Stimulated activated CD4-positive, alpha-beta T cell treated with anti-CD3 and anti-CD28 coated beads, Interleukin-12 subunit alpha, Interleukin-12 subunit beta, amount 100 ng/mL, for 48 hours (primary cell): ENCODE measurements at places on chromosomes 3 and 15.

GRCh38 chr3:193909387-193909786 lies 226.6 kb upstream of the HES1 start:
- DNase-seq: no peak

GRCh38 chr3:9408546-9408945 lies 11.1 kb downstream of the SETD5 start:
- no peak for DNase-seq

GRCh38 chr15:40562691-40563090 lies 2.2 kb downstream of the CCDC32 start:
- DNase-seq: no peak

DNA sequence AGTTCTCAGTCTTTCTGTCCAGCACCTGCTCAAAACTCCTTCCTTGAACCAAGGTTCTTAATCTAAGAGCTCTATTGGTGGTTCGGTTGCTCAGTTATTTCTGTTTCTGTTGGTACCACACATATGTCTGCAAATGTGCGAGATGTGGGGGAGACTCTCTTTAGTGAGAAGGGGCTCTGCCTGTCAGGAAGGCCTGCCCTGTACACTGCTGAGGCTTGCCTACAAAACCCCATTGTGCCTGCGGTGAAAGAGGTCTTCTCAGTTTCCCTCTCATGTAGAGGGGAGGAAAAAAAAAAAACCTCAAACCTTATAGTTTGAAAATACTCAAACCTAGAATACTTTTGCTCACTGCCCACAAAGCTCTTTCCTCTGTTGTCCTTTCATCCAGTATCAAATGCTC lies 142.4 kb downstream of the CLSTN2 start:
- no peak for DNase-seq

DNA sequence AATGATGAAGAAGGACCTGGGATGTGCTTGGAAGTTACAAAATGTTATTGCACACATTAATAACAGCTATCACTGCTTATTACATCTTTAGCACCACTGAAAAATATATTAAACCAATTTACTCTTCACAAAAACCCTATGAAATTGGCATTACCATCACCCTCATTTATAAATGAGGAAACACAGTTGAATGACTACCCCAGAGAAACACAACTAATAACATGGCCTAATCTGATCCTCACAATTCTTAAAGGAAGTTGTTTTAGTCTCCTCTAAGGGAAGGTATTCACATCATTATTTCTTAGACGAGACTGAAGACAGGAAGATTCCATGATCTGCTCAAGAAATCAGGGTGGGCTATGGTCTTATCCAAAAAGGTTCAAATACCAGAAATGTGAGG lies 35.9 kb downstream of the INO80 start:
- no peak for DNase-seq

GRCh38 chr3:15332405-15333098 lies at the start of gene SH3BP5:
TSS of gene SH3BP5 (minus strand) at chr3:15332586. CDS start at chr3:15332408, 178 bp downstream.
- DNase-seq: peak; percentile 62

DNA sequence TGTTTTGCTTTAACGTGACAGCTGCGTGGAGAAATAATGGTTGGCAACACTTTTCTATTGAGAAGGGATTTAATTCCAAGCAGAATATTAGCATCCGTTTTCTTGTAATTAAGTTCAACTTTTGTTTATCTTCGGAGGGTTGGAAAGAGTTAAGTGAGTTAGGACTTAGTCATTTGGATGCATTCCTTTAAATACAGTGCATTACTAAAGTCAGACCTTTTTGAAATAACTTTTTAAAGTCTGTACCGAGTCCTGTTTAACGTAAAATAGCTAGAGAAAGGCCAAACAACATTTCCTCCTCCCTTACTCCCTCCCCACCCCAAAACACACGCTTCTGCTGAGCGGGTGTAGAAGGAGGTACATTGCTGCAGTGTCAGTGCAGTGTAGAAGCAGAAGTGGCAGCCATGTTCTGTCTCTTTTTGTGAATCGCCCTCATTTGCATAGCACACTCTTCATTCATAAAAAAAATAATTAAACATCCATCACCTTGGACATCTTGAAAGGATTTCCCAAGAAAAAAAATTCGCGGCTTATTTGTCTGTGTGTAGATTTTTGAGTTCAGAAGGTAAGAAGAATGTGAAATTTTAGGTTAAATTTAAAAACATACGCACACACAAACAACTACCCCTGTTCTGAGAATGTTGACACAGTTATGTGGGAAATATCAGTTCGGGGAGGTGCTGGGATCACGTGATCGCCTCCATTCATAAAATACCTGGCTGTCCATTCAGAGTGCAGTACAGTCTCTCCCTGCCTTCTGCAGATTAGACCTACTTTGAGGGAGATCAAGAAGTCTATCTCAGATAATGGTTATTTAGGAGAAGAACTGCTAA lies 1.6 kb downstream of the SPRED1 start:
- no peak for DNase-seq

GRCh38 chr3:110813541-110813940 lies 258.1 kb upstream of the NECTIN3 start:
- DNase-seq: no peak

- DNase-seq: no peak
Observed at GRCh38 chr15:71691458-71692417, 118.6 kb upstream of the NR2E3 start.

DNA sequence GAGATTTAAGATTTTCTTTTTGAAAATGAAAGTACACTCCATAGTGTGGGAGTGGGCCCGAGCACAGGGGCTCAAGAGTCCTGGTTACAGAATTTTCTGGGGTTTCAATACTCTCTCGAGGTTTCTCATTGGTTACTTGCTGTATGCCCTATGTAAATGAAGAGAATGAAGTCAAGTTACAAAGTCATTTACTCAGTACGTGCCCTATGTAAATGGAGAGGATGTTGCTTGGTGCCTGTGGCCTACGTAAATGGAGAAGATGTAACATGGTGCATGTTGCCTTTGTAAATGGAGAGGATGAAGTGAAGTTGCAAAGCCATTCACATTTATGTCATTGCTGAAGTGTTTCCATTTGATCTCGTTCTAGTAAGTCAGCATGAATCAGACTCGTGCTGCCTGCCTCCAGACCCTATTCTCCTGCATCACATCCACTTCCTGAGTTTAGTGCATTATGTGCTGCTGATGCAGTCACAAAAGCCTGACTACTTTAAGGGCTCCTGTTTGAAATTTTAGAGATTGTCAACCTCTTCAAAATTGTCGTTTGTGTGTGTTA lies 302.0 kb downstream of the ZBBX start:
- no peak for DNase-seq

DNA sequence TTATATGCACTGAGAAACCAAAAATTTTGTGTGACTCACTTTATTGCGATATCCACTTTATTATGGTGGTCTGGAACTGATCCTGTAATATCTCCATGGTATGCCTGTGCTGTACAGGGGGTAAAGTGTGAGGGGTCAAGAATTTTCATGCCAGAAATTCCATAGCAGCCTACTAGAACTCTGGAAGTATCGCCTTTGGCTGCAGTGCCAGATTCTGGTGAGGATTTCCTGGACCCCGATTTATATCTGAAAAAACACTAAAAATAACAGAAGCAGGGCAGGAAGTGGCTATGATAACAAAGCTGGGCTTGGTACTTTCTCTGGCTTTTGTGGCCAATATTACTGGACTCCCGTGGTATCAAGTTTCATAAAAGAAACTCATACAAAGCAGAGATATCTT lies 36.4 kb downstream of the CCDC80 start:
- DNase-seq: no peak

DNA sequence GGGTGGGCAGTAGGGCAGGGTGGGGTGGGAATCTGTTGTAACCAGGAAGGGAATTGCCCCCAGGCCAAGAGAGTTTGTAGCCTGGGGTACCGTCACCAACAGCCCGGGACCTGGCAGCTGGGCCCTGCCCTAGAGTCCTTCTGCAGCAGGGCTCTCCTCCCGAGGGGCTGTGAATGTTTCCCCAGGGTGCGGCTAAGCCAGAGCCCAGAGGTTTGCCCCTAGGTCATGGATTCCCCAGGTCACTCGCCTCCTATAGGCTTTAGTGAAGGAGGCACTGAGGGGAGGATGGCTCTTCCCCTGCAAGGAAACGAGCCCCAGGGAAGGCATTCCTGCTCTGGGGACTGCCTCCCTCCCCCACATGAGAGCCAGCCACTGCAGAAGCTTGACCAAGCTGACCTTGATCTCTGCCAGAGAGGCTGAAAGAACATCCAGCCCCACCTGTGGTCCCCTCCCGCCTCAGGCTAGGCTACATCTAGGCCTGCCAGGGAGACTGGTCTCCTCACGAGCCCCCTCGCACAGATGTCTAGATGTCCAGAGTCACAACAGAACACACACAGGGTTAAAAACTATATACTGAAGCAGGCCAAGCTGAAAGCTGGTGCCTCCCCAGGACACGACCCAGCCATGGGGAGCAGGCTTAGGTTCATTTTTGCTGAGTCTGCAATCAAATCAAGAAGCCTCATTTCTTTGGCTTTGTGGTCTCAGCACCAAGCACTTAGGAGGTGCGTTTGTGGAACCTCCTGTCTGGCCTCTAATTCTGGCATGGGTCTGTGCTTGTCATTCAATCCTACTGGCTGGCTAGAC lies 69.1 kb upstream of the TAMM41 start:
- DNase-seq: no peak

GRCh38 chr3:58955308-58955707 lies 94.5 kb downstream of the CFAP20DC start:
- no peak for DNase-seq

- DNase-seq: no peak
Observed at GRCh38 chr3:189276444-189277219, 104.9 kb downstream of the TPRG1 start.

DNA sequence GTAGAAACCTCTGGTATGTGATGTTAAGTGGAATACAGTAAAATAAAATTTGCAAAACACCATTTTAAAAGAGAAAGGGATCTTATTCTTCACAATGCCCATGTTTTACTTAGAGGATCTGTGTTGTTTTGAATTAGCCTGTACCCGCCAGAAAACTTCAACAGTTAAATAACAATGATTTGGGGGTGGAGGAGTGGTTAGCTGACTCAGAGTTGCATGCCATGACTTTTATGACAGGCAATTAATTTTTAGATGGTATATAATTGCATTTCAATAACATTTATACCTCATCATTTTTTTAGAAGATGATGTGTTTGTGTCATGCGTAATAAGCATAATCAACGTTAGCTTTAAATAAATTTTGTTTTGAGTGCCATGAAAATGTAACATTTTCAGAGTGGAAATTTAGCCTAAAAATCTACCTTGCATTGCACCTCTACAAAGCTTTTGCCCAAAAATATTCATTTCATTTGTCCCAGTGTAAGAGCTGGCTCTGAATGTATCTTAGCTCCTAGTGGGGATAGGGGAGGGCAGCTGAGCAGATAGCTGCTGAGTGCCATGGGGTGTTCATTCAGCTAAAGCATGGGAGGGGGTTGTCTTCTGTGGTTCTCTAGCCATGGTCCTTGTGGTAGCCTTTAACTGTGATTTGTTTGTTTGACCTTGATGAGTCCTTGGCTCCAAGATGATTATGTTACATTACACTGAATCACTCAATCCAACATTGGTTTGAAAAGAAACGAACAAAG lies 379.8 kb downstream of the LPP start:
- DNase-seq: no peak

- no peak for DNase-seq
Observed at GRCh38 chr3:52704611-52705437, 767 bp downstream of the GLT8D1 start.

- no peak for DNase-seq
Observed at GRCh38 chr3:50117120-50117519, 28.4 kb downstream of the RBM5 start.

DNA sequence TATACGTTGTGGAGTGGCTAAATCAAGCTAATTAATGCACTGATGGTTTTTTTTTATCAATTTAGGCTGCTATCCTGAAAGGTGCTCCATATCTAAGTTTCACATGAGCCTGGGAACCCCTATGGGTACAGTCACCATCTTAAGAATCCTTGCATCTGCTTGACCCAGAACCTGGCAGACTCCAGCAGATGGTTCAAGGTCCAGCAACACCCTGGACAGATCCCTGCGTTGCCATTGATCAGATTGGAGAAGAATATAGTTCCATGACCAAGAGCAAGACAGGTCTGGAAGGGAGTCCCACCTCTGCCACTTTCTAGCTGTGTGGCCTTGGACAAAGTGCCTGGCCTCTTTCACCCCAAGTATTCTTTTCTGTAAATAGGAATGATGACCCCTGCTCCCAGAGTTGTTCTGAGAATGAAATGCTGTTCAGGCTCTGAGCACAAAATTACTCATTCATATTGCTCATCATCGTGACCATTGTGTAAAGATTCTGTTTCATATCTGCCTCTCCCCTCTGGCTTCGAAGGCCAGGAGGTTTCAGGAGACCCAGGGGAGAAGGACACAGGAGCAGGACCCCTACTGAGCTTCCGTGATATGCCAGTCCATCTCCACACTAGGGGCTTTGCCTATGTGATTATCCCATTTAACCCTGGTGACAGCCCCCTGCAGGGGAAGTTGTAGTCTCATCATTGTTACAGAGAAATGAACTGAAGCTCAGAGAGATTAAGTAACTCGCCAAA lies 30.0 kb upstream of the TSEN2 start:
- no peak for DNase-seq

DNA sequence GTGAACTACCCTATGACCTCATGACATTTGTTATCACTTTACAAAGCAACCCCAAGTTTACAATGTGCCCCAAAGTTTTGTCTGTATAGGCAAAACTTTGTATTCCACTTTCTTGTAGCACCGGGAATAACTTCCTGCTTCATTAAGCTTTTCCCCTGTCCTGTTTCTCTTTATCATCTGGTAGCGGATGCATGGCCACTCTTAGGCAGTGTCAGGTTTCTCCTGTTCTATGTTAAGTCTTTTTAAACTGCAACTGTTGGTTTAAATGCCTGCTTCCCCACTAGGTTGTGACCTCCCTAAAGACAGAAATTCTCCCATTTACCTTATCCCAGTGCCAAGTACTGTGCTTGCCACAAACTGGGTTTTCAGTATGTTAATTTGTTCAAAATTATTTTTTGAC lies 433.6 kb upstream of the DPH6 start:
- no peak for DNase-seq

DNA sequence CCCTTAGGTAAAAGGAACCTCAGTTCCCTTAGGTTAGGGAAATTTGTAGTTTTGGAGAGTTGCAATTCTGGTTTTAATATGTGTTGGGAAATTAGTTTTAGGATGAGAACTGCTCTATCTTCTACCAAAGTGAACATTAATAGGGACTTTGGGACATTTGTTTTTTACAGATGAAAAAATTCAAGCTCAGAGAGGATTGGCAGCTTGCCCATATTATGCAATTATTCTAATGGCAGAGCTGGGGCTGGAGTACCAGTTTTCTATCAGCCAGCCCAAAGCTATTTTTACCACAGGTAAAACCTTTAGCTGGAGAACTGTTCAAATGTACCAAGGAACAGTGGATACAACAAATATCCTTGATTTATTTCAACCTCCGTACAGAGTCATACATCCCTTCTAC lies 127.0 kb downstream of the CPNE4 start:
- DNase-seq: no peak
